GOT3 (cell line): ENCODE measurements at places on chromosomes 11 and 22.

GRCh38 chr22:39013942-39014722 is at the start of gene APOBEC3C:
Gene APOBEC3C, plus strand, starts transcription at chr22:39014257. Its CDS starts 106 bp downstream, at chr22:39014363.
- peak; percentile 58 for DNase-seq

DNA sequence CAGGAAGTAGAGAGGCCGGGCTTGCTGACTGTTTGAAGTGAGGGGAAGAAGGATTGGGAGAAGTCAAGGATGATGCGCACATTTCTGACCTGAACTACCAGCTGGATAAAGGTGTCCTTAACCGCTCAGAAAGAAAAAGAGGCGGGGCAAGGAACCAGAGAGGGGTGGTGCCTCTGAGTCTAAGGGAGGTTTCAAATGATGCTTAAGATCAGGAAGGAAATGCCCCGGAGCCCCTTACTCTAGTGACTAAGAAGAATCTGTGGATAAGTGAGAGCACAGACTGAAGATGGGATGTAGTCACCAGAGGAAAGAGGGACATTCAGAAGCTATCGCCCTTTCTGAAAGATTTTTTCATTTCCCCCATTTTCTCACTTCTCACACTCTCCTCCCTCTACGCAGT is 12.7 kb downstream of the DCHS1 start:
- DNase-seq = no peak

- DNase-seq = no peak
These were observed 3.2 kb upstream of the CACNA1I start for GRCh38 chr22:39567135-39567946.

DNA sequence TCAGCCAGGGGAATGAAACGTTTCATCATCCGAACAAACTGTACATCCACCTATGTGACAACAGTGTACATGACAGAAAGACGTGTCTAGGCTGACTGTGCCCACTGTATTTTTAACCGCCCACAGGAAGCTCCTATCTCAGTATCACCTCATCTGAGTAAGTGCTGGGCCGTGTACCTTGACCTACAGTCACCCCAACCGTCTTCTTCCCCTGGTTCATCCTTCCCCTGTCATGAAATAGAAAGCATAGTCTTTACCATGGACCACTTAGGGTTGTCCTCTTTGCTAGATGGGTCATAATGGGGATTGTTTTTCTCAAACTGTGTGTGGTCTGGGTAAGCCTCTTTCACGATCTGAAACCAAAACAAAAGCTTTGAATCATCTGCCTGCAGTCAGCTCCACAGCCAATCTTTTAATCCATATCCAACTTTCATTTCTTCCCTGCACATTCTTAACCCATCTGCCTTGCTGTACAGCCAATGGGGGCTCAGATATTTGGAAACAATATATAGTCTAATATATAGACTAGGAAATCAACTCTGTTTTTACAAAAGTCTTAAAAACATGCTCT is 4.2 kb downstream of the THYN1 start:
- DNase-seq = no peak

DNA sequence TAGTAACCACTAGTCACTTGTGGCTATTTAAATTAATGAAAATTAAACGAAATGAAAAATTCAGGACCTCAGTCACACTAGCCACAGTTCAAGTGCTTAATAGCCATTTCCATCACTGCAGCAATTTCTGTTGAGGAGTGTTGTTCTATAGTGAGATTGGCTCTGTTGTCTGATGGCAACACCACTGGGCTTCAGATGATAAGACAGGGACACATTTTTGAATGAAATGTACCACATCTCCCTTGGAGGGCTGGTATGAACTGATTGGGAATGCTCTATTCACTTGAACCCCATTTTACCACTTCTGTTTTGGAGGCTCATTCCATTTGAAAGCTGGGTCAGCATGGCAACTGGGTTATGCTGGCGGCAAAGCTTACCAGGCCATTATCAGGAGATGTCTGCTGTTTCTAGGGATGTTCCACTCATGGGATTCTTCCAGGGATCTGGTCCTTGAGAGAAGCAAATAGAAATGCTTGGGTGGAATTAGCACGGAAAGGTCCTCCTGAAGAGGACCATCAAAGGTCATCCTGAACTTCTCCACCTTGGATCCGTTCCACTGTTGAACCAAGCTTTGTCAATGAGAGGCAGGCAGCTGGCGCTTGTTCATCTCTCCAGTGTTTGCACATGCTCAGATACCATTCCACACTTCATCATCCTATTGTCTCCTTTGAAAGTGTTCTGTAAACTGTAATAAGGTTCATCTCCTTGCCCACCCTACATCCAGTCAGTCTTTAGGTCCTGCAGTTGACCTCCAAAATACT is 7.6 kb downstream of the AMOTL1 start:
- DNase-seq = no peak

DNA sequence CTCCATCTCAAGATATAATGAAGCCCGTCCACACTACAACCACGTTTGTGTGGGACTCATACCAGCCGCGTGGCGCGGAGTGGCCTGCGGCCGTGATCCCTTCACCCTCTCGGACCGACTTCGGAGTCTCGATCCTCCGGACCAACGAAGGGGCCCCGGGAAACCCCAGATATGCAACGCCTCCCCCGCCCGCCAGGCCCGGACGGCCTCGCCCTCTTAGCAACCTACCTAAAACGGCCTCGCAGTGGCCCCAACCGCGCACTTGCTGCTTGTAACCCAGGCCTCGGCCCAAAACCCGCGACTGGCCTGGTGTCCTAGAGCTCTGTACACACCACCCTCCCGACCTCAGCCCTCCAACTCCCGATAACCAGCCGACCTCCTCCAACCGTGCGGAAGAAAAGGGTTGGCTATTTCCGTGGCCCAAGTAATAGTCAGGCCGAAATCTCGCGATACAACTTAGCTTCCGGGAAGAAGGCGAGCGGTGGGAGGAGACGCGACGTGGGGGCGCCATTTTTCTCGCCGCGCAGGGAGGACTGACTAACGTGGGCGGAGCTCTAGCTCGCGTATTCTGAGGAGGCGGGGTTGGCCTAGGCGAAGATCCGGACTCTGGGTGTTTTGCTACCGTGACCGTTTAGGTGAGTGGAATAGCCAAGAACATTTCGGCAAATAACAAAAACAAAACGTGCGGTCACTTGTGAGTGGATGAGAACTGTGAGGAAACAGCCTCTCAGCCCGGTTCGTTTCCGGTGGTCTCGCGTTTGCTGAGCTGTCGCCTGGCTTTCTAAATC is at the start of the genes C11orf54 and TAF1D:
Gene C11orf54 (plus strand): TSS at position 579 of the 788 bp plus-strand sequence. CDS start 5,722 bp downstream, outside the sequence.
Gene TAF1D (minus strand): TSS at position 402 of the 788 bp plus-strand sequence. CDS start 2,191 bp downstream, outside the sequence.
- DNase-seq = peak; percentile 75

DNA sequence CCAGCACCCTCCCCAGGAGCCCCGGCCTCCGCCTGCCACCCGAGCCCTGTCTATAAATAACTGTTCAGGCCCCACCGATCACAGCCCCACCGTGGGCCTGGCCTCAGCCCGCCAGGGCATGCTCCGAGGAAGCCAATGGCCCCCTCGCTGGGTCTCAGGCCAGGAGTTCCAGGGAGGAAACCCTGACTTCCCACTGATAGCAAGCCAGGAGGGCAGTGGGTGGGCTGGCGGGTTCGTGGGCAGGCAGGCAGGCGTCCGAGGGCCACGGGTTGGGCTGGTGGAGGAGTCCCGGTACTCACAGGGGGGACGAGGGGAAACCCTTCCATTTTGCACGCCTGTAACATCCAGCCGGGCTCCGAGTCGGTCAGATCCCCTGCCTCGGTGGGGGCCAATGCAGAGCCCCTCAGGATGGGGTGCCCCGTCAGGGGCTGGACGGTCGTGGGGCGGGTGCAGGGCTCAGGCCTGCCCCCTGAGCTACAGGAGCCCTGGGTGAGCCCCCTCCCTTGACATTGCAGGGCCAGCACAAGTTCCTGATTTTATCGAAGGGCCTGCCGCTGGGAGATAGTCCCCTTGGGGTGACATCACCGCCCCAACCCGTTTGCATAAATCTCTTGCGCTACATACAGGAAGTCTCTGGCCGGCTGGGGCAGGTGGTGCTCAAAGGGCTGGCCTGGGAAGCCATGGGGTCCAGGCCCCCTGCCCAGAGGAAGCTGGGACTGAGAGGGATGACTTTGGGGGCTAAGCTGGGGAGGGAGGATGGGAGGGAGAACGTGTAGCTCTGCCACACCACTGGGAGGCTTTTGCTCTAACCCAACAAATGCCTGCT is at the start of gene SPI1:
Gene SPI1 (minus strand): TSS at position 538 of the 826 bp plus-strand sequence. CDS start 194 bp downstream, at position 344.
- no peak for DNase-seq

DNA sequence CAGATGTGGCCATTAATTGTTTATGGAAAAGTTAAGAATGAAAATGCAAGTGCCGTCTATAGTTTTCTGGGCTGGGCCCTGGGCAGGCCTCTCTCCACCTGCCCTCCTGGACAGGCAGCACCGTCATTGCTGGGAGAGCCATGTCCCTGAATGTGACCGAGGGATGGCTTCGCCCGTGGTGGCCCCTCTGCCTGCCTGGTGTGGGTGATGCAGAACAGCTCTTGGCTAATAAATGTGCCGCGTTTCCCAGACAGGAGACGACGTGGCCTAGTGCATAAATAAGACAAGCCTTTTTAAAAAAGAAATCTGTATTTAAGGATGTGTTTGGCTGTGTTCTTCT is 407.3 kb downstream of the TBC1D22A start:
- no peak for DNase-seq

DNA sequence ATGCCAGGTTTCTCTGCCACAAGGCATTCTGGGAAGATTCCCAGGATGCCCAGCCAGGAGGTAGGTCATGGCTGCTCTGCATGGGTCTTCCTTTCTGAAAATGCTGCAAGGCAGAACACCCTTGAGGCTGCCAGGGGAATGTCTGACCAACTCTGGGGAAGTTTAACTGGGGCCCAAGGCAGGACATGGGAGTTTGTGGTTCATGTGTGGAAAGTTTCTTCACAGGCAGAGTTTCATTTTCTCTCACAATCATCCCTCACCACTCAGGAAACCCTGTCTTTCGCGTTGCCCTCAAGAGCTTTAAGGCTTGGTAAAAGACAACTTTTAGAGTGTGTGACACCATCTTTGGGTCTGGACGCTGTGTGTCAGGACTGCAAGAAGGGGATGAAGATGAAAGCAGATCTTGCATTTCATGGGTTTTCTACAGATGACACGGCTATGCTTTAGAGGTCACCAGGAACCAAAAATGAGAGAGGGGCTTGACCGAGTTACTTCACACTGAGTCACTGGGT is 133.5 kb downstream of the CD44 start:
- DNase-seq = no peak

DNA sequence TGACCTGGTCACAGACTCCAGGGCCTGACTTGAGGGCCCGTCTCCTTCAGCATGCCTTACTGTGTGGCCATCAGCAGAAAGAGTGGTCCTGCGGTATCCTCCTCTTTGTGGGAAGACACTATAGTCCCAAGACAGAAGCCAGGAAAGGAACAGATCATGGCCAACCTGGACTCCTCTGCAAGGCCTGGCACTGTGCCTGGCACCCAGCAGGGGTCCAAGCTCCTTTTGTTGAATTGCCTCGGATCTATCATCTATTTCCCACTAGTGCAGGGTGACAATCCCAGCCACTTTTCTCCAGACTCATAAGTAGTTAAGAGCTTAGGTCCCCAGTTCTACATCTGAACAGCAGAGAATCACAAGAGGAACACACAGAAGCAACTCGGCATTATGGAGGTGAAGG is 27.0 kb downstream of the DSCAML1 start:
- no peak for DNase-seq

- no peak for DNase-seq
These were observed 8.2 kb upstream of the PLA2G3 start for GRCh38 chr22:31148488-31148887.

DNA sequence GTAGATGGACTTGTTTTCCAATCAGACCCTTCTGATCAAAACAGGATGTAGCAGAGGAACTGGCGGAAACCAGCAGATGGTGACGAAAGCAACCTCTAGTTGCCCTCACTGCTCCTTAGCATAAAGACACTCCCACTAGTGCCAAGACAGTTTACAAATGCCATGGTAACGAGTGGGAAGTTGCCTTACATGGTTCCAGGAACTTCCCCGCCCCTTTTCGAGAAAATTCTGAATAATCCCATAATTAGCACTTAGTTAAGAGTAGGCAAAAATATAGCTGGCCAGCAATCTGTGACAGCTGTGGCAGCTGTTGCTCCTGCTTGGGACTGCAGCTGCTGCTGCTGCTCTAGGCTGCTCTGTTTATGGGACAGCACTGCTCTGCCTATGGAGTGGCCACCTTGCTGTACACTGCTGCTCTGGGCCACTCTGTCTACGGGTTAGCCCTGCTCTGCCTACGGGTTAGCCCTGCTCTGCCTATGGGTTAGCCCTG is 33.4 kb upstream of the SORL1 start:
- no peak for DNase-seq

DNA sequence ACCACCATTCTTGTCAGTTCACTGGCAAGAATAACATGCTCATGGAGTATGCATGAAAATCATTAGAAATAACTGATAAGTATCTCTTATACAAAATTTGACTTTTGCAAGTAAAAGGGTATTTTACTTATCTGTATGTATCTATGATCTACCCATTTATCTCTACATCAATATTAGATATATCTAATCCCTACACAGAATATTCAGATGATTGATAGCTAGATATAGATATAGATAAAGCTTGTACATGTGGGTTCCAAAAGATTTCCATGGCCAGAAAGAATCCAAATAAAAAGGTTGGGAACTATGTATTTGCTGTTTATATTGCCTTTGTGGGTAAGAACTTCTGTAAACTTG is 185.5 kb downstream of the MAML2 start:
- DNase-seq = no peak

DNA sequence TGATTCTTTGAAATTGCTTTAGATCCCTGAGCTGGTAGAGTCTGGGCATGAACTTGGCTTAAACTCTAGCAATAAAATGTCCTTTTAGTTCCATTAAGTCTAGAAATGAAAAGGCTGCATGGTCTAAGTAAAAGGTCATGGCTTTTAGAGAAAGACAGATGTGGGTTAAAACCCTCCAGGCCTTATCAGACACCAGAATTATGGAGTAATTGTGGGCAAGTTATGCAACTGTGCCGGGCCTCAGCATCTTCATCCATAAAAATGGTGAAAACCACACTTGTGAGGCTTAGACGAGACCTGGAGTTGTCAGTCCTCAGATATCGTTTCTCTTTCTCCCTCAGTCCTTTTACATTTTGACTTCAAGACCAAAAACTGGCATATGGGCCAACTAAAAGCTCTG is 597.9 kb upstream of the KIRREL3 start:
- no peak for DNase-seq

DNA sequence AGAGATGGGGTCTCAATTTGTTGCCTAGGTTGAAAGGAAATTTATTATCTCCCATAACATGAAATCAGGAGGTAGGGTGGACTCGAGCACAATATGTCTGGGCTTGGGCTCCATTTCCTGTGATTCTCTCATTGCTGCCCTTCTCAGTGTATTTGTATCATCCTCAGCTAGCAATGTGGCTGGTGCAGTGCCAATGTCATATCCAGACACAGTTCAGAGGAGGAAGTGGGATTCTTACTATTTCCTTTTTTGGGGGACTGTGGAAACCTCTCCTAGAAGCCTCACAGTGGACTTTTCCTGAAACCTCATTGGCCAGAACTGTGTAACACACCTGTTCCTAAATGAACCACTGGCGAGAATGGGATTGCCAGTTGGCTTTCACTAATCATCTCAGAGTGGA is 21.0 kb upstream of the SWAP70 start:
- no peak for DNase-seq

DNA sequence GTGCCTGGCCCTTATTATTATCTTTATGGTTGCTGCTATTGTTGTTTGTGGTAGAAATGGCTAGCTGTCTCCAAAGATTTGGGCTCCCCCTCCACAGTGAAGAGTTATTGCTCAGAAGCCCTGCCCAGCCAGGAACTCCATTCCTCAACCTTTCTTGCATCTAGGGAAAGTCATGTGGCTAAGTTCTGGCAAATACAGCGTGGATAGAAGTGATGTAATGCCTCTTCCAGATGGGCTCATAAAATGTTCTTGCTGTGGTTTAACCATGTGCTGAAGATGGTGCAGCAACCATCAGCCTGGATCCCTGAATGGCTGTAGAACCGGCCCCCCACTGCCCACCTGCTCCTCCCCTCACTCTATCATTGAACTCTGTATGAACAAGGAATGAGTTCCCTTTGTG is 203.5 kb upstream of the E2F8 start:
- DNase-seq = no peak
